ENCODE measurements at places on chromosomes 16 and 17.

DNA sequence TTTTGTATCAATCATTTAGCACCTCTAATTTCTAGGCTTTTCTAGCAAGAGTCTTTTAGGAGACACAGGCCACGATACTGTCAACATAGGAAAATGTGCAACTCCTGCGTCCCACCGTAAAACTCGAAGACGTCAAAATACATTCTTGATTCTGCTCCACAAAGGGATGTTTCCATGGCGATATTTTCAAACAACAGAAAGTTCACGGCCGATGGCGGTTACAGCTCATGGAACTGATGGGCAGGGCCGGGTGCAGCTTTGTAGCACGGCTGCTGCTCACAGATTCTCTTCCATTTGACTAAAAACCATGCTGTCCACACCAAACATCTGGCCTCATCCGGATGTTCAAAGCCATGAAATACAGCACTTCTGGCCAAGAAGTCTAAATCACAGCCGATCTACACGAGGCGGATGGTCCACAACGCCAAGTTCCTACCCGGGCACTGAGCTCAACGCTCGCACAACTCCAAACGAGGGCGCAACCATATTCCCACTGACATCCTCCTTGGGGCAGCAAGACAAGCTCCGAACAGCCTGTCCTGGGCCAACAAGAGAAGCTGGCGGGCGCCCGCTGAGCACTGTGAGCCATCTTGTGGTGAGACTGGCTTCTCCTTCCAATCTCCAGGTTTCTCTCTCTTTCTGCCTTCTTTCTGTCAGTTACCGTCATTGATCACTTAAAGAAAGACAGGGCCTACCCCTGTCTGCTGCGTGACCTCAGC lies 79.8 kb downstream of the ZNF778 start:
- no peak for DNase-seq

DNA sequence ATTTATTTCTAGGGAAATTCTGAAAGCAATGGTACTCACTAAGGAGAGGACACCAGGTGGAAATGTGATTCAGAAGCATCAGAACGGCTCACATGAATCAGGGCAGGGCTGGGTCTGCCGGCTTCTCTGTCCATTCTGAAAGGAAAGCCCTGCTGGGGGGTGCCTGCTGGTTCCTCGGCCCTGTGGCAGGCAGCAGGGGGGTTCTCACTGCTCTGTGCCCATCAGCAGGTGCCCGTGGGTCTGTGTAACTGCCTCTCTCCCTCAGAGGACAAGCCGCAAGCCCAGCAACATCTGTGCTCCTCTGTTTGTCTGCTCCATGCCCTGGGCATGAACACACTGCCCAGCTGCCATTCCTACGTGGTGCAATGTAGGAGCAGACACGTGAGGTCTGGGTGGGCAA lies 74.9 kb upstream of the ZNF423 start:
- no peak for DNase-seq

DNA sequence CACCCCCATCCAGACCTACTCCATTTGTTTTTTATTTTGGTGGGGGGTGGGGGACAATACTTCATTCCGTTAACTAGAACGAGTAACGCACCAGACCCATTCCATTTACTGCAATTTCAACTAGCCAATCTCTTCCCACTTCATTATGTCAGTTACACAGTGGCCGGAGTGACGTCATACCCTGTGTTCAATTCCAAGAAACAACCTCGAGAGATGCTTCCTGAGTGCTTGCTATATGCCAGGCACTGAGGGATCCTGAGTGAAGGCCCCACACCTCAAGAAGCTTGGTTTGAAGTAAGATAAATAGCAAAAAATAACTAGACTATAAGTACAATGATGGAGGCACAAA lies 9.1 kb upstream of the SIAH1 start:
- DNase-seq = no peak

GRCh38 chr17:14471052-14471451 lies 170.2 kb downstream of the HS3ST3B1 start:
- DNase-seq = no peak

DNA sequence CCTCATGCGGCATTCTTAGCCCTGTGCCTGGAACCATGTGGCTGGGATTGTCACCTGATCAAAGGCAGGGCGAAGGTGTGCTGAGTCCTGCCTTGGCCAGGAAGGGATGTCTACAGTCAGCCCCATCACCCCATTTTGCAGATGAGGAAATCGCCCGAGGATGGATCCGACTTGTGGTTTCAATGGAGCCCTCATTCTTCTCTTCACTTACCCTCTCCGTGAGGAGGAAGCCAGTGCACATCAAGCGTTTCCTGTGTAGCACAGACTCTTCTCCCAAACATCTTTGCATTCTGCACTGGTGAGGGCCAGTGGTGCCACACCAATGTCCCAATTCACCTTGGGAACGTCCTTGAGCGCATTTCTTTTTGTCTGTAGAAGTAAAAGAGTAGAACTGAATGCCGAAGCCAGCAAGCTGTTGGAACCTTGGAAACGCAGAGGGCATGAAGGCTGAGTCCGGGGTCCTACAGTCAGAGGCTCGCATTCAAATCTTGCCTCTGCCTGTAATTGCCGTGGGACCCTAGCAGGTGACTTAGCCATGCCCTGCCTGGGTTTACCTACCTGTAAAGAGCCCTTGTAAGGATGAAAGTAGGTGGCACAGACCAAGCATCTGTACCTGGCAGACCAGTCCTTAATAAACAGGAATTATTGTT lies 85.4 kb downstream of the IRF8 start:
- no peak for DNase-seq

- no peak for DNase-seq
Measured at GRCh38 chr17:82598256-82599119, 49.8 kb downstream of the WDR45B start.

- DNase-seq = no peak
Measured at GRCh38 chr17:76691379-76692191, 19.2 kb downstream of the MXRA7 start.

GRCh38 chr17:38568845-38569510 lies 36.8 kb downstream of the SRCIN1 start:
- no peak for DNase-seq

GRCh38 chr16:17345043-17345442 lies 125.7 kb downstream of the XYLT1 start:
- no peak for DNase-seq

DNA sequence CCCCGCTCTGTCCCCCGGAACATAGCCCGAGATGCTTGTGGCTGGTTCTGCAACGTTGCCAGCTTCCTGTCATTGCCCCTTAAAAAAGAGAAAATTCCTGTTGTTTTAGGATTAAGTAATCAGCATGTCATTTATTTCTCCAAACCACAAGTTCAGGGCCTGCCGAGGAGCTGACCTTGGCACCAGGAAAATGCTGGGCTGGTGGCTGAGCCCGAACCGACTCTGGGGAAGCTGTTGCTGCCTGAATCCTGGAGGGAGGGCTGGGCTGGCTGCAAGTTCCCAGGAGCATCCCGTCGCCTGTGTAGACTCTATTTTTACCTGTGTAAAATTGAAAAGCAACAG lies 130.9 kb upstream of the FOXF1 start:
- DNase-seq = no peak

DNA sequence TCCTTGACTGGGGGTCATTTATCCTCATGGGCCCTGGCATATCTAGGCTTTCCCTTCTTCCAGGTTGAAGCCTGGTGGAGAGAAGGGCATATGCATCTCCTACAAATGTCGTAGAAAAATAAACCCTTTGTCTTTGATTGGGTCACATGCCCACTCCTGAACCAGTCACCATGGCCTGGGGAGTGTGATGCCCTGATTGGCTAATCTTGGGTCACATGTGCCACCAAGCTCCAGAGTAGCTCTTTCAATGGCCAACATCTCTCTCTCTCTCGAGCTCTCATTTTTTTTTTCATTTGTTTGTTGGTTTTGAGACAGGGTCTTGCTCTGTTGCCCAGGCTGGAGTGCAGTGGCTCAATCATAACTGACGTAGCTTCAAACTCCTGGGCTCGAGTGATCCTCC lies 5.6 kb upstream of the XPO6 start:
- DNase-seq = no peak

GRCh38 chr17:57551321-57552079 lies 193.6 kb downstream of the CCDC182 start:
- DNase-seq = no peak

DNA sequence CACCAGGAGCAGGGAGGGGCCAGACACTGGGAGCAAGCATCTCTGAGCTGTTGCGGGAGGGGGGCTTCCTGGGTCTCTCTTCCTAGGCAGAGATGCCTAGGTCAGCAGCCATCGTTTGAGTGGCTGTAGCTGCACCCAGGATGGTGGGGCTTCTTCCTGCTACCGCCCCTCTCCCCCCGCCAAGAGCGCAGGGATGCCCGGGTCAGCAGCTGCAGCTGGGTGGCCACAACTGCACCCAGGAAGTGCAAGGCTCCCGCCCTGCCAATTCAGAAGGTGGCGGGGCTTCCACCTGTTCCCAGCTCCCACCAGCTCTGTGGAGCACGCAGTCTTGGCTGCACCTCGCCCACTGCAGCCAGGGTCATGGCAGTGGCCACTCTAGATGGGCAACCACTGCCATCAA lies 47.8 kb downstream of the ESRP2 start:
- no peak for DNase-seq

DNA sequence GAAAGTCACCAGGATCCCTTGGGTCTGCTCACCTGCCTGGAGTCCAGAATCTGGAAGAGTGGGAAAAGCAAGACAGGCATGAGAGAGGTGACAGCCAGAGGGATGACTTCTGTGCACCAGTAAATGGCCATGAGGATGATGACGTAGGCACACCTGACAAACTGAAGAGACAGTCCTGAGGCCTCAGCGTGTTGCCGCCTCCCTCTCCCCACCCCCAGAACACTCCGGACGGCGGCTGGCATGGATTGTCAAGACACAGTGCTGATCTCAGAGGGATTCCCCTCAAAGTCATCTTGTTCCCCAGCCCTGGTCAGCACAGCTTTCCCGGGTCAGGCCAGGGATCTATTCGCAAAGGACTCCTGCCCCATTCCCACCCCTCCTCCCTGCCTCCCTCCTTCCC lies 6.2 kb downstream of the SLC13A5 start:
- no peak for DNase-seq

GRCh38 chr17:55351226-55351625 lies 70.4 kb downstream of the MMD start:
- DNase-seq = no peak

- no peak for DNase-seq
Measured at GRCh38 chr17:56291226-56291805, 138.0 kb downstream of the ANKFN1 start.

GRCh38 chr17:18977021-18977420 lies 25.1 kb downstream of the SLC5A10 start:
- DNase-seq = no peak

DNA sequence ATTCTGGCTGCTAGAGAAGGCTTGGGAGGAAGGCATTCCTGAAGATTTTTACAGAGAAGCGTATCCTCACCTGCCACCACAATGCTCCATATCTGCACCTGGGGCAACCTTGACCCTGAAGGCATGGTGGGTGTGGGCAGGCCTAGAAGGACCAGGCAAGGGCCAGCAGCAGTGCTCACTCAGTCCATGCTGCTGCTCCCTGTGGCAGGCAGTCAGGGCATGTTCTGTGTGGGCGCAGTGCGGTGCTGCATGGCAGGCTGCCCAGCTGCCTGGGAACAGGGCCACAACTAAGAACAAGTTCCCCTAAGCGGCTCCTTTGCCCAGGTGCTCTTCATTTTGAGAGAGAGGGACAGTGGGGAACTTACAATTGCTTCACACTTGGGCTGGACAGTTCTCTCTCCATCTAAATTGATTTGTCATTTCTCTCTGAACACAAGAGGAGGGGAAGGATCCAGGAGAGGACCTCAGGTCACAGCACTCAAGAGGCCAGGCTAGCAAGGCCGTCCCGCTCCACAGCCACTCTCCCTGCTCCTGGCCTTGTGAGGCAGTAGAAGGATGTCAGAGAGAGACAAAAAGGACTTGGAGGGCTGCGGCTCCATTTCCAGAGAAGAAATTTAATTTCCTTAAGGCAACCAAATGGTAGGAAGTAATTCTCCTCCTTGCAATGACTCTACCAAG lies 158.8 kb downstream of the AATF start:
- peak; percentile 79 for DNase-seq

DNA sequence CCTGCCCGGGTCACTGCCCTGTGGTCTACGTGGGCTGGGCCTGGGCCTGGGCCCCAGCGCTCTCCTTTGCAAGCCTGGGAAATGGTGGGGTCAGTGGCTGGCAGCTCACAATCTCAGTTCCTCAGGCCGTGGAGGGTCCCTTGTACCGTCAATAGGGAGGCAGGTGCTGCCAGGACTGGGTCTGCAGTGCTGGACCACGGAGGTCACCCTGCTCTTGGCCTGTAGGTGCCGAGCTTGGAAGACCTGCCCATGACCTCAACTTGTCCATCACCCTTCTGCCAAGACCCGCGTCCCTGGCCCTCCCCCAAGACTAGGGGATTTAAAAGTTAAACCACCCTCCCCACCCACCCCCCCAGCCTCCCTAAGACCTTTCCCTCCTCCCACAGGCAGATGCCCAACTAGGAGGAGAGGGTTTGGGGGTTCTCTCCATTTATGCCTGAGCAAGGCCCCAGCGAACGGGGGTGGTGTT lies 2.5 kb downstream of the TBX2 start:
- DNase-seq = no peak

DNA sequence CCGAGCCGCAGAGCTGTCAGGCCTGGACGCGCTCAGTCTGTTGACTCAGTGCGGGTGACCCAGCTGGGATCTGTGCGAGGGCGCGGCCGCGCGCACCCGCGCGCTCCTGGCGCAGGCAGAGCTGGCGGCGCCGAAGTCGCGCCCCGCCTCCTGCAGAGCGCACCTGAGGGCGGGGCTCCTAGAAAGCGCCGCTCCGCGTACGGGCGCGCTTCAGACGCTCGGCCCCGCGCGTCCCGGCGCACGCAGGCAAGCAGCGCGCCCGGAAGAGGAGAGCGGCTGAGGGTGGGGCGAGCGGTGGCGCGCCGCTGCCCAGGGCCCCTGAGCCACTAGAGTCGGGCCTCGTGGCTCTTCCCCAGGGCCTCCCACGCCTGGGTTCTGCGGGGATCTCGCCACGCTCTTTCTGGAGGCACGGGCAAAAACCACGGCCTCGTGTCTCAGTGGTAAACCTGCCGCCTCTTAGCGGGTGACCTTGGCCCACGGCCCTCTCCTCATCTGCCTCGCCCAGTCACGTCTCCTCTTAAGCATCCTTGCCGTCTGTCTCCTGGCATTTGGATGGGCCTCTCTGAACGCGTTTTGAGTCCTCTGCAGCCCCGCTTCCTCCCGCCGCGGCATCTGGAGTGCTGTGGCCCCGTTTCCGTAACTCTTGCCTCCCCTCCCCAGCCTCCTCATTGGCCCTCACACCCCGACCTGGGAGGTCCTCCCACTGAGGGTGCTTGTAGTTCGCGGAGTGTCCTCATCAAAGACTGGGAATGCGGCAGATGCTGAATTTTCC lies at the start of gene ABCA5:
ABCA5 (minus strand) TSS at position 74 of the 772 bp plus-strand sequence. CDS start 12,718 bp downstream, outside the sequence.
- peak; percentile 86 for DNase-seq

- no peak for DNase-seq
Measured at GRCh38 chr17:48595278-48595999, 1.9 kb upstream of the HOXB5 start.

GRCh38 chr17:80119271-80119791 lies 17.9 kb downstream of the GAA start:
- DNase-seq = no peak

GRCh38 chr17:36544044-36544306 lies 744 bp upstream of the GGNBP2 start:
- DNase-seq = no peak

GRCh38 chr17:34606763-34607162 lies 27.4 kb downstream of the TMEM132E start:
- no peak for DNase-seq
